ENCODE measurements at places on chromosomes 2 and 18. TPM values are rescaled to one million over a fixed set of nuclear protein-coding genes. Genes with fewer than 3 reads are reported as not detected.

Gene TRIM43
- total RNA-seq: not detected

- DNase-seq: no peak
These were observed 67.3 kb upstream of the FANCL start for GRCh38 chr2:58308435-58308834.

DNA sequence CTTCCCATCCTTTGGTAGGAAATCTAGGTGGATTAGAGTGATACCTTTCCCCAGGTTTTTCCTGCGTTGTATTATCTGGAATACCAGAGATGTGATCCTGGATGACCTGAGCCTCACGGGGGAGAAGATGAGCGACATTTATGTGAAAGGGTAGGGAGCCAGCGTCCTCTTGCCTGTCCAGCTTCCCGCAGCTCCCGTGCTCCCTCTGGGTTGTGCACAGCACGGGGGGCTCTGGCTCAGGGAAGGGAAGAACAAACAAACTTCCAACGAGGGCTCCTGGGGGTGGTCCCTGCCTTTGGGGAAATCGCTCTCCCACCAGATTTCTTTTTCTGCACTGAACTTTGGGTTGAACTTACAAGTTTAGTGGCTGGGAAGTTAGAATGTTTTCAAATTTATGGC is 215.7 kb downstream of the DYSF start:
- DNase-seq: no peak

DNA sequence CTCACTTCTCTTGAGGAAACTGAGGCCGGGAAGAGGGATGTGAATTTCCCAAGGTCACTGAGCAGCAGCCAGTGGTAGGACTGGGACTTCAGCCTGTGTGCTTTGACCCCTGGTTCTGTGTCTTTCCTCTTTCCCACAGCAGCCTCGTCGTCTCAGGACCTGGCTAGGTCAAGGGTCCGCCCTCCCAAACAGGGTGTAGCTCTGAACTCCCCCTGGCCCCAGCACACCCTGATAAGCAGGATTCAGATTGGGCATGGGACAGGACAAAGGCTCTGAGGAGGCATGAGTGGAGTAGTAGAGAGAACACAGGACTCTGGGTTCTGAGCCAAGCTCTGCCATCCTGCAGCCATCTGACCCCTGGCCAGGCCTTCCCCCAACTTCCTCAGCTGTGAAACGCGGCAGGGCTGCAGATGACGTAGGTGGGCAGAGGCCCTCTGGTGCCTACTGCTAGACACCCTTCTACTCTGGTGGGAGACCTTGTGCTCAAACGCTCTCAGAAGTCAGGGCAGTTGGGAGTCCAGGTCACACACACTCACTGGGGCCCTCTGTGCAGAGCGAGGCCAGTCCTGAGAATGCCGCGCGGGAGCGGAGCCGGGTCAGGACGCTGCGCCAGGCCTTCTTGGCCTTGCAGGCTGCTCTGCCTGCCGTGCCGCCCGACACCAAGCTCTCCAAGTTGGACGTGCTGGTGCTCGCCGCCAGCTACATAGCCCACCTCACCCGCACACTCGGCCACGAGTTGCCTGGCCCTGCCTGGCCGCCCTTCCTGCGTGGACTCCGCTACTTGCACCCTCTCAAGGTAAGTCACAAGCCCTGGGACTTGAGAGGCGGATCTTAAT is 984 bp downstream of the TCF23 start:
- no peak for DNase-seq

DNA sequence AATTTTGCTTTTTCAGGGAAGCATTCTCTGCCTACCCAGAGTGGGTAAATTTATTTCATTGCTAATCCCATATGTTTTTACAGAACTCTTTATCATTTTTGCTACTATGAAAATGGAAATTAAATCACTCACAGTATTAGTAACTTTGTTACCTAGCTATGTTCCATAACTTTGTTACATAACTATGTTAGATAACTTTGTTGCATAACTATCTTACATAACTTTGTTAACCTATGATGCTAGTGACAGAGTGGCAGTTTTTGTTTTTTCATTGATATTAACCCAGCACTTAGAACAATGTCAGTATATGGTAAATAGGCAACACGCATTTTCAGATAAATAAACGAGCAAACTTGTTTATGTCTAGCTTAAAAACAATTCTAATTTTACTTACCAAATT is 286.6 kb downstream of the LRP1B start:
- no peak for DNase-seq

DNA sequence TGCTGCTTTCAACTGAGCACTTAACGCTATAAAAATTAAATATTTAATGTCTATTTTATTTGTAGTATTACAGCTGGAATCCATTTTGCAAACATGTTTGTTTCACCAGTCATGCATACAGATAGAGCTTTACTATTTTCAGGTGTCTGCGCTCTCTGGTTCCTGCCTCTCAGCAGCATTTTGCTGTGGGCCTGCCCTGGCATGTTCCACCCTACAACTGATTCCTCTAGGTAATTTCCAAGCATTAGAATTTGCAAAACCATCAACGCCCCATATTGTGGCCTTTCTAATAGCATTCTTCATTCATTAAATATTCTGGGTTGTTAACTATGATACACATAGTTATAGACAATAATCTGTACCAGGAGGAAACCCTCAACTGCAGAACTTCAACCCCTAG is 266.4 kb upstream of the DLGAP1 start:
- no peak for DNase-seq

All from activated naive CD4-positive, alpha-beta T cell treated with anti-CD3 and anti-CD28 coated beads, Interleukin-2, amount 50 U/mL, for 72 hours (primary cell).